Stimulated activated CD4-positive, alpha-beta T cell treated with anti-CD3 and anti-CD28 coated beads, Interleukin-2, amount 100 ng/mL, for 24 hours (primary cell): ENCODE measurements at places on chromosomes 5 and 9.

GRCh38 chr5:139709582-139710318, 61.6 kb downstream of the CXXC5 start:
- DNase-seq: no peak

DNA sequence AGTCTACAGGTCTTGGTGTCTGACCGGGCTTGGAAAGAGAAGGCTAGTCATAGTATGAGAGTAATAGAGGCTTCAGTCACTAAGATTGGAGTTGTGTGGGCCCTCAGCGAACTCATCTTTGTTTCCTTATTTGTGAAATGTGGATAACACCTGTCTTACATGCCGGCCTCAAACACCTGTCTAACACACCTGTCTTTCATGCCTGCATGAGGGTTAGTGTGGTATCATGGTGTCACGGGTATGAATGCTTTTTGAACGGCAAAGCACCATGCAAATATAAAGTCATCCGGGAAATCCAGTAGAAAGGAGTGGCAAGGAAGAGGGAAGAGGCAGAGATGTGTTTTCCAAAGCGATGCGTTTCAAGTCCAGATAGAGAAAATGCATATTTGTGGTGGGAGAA, 25.5 kb downstream of the GRAMD2B start:
- DNase-seq: no peak

DNA sequence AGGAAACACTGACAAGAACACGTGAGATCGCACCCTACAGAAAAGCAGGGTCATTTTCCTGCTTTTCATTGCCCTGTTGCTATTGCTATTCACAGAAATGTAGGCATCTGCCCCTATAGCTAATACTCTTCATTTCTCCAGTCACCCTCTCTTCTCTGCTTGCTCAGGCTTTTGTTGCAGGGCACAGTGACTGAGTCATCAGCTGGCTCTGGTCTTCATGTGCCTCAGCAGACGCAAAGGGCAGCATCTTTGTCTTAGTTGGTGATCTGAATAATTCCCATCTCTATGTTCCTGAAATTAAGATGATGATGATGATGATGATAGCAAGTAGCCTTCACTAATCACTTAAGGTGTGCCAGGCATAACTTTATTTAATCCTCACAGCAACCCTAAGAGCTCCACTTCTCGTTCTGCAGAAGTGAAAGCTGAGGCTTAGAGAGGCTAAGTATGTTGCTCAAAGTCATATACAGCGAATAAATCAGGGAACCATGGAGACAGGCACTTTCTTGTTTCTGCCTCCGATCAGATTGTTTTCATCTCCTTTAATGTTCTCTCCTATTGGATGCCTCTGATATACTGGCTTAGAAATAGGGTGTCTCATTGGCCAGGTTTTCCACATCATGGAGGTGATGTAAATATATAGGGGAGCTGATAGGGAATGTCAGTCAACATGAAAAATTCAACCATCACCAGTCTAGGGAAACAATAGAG, 133.0 kb upstream of the STK32A start:
- no peak for DNase-seq

DNA sequence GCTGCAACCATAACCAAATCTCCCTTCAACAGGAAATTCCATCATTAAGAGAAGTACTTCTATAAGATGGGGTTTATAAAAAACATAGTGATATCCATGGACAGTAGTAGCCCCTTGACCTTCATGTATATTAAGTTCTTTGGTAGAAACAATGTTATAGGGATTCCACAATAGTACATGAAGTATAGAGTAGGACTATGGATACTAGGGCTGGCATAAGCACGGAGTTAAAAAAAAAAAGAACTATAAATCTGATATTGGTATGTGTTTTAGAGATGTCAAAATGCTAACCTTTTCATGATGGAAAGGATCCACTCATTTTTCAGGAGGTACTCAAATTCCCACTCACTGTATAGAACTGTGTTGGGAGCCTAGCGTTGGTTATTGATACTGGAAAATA, 337.6 kb downstream of the FGF10 start:
- no peak for DNase-seq

GRCh38 chr5:151896031-151896691, 28.5 kb downstream of the GLRA1 start:
- DNase-seq: no peak

DNA sequence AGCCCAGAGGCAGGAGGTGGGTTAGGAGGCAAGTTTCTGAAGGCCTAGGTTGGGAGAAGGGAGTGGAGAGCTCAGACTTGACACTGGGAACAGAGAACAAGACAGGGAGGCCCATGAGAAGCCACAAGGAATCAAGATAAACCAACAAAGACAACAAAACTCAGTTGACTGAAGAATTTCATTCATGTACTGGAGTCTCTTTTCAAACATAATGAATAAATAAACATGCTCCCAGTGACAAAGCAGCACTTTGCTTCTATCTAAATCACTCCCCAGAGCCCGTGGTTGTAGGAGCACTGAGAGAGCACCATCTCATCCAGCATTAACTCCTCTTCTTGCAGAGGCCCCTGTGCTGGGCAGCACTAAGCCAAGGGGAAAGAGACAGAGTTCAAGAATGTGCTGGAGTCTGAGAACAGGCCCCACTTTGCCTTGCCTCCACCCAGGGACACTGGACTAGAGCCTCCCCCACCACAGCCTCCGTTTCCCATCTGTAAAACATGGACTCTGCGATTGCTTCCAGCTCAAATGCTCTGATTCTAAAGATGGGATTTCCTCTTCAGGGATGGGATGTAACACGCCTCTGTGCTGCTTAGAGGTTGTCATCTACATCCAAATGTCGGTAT, 282.0 kb downstream of the SPOCK1 start:
- no peak for DNase-seq
